ENCODE measurements at places on chromosomes 5 and 9.

GRCh38 chr9:134040781-134041648 is 15.7 kb downstream of the BRD3OS start:
- no peak for DNase-seq

DNA sequence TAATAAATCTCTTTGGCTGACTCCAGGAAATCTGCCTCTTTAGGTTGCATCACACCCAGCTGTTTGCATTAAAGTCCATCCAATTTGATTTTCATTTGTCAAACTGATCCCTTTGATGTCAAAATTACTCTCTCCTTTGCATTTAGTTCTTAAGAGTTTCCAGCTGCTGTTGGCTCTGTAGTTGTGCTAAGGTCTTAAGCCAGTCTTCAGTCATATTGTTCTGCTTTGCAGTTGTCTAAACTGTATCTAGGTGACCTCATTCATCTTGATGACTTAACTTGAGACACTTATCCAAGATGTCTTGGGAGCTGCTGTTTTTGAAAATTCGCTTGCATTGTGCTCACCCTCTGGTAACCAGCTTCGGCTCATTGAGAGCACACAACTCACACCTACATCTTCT is 386.9 kb upstream of the TLE4 start:
- no peak for DNase-seq

DNA sequence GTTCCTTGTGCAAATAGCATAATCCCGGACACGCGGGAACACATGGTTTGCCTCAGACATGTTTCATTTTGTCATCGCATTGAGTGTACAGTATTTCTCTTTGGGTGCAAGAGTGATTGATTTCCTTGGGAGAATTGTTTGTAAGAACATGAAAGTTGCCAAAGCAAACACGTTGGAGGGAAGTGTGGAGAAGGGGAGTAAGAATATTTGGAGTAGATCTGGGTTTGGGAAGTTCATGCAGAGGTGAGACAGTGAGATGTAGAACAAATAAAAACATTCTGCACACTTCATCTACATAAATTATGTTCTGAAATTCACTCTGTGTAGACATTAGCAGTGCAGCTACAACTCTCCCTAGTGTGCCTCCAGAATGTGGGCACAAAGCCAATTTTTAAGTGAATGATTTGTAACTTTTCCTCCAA is 24.0 kb downstream of the FOXD1 start:
- no peak for DNase-seq

GRCh38 chr9:34989946-34990635 is 546 bp downstream of the DNAJB5 start:
- peak; percentile 27 for DNase-seq

GRCh38 chr5:87951661-87952060 is 317.0 kb downstream of the TMEM161B start:
- DNase-seq = no peak

- DNase-seq = no peak
Observed at GRCh38 chr9:33164138-33164809, 2.9 kb downstream of the B4GALT1 start.

GRCh38 chr5:88377705-88378656 is 109.3 kb upstream of the TMEM161B start:
- no peak for DNase-seq
